ENCODE measurements at places on chromosomes 1 and 21.

DNA sequence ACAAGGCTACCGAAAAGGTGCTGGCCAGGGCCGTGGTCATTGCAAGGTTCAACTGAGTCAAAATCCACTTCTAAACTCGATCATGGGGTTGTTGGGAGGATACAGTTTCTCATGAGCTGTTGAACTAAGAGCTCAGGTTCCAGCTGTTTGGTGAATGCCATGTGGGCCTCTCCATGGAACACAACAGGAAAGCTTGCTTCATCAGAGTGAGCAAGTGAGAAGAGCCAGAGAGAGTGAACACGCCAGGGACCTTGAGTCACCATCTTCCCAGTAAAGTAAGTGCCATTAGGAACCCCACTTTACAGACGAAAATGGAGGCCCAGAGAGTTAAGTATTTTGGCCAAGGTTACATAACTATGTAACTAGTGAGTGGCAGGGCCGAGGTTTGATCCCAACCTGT, 475.1 kb upstream of the VAMP3 start:
- DNase-seq, result no peak

- no peak for DNase-seq
Measured at GRCh38 chr1:151729157-151729965, 8.0 kb downstream of the RIIAD1 start.

- no peak for DNase-seq
Measured at GRCh38 chr1:58249737-58250586, 296.6 kb downstream of the OMA1 start.

DNA sequence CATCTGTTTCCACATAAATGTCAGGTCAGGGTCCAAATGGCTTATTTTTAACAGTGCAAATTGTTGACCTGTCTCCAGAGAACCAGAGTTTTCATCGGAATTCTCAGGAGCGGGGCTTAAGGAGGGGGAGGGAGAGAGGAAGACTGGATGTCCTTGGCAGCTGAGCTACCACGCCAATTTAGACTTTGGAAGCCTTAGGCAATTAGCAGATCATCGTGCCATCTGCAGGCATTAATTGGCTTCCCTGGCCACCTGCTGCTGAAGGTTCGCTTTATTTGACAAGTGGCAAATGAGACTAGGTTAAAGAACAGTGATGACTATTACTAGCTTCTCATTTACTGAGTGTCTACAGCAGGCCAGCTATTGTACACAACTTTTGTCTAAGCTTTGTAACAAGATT, 43.7 kb downstream of the HLX start:
- DNase-seq, result no peak

GRCh38 chr1:178055779-178056471, 38.0 kb upstream of the RASAL2 start:
- no peak for DNase-seq

DNA sequence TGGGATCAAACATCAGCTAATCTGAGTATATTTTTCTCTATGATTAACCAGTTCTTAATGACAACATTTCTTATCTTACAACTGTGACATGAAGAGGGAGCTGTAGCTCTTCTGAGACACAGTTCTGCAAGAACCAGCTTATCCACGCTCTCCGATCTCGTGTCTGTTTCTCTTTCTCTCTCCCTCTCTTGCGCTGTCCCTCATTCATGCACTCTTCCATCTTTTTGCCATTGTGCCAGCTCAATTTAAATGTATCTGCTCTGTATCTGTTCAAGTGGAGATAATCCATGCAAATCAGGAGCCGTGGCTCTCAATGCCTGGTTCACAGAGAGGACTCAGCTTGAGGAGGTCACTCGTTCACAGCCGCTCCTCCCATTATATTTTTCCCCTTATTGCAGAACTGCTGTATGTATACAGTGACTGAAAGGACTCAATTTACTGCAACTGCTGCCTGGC, 494.7 kb upstream of the ADGRL2 start:
- DNase-seq, result no peak

DNA sequence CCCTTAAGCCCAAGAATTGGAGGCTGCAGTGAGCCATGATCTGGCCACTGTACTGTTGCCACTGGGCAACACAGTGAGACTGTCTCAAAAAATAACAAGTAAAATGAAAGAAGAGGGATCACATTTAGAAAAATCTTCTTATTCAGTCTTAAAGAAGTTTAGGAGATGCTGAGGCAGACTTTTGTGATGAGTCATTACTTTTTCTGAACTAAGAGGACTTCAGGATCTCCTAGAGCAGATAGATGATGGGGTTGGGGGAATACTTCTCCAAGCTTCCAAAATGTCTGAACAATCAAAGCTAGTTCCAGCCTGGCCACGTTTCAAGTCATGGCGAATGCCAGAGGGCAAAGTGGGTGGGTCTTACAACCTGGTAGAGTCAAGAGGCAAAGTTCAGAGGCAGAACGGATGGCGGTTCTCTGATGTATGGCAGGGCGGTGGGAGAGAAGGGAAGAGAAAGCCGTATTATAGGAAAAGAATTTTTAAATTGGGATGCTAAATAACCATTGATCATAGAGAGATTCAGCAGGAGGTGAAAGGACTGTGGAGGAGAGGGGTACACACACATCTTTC, 2.1 kb upstream of the CIART start:
- DNase-seq, result no peak
